CD4-positive, alpha-beta T cell treated with Interleukin-15 for 4 hours (primary cell): ENCODE measurements at places on chromosomes 7 and 10.

- DNase-seq, result no peak
Measured at GRCh38 chr7:37476428-37476827, 27.8 kb upstream of the ELMO1 start.

DNA sequence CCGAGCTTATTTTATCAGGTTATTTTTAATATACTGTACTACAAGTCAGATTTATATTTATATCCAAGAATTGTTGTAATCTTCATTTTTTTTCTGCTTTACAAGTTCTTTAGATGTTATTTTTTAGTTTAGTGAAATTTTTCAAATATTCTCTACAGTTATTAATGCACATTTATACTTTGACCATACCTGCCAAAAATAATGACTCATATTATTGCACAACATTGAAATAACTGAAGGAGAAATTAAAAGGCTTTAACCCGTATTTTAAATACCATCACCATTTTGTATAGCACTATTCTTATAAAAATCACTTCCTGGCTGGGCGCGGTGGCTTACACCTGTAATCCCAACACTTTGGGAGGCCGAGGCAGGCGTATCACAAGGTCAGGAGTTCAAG, 278.5 kb downstream of the BICC1 start:
- no peak for DNase-seq

DNA sequence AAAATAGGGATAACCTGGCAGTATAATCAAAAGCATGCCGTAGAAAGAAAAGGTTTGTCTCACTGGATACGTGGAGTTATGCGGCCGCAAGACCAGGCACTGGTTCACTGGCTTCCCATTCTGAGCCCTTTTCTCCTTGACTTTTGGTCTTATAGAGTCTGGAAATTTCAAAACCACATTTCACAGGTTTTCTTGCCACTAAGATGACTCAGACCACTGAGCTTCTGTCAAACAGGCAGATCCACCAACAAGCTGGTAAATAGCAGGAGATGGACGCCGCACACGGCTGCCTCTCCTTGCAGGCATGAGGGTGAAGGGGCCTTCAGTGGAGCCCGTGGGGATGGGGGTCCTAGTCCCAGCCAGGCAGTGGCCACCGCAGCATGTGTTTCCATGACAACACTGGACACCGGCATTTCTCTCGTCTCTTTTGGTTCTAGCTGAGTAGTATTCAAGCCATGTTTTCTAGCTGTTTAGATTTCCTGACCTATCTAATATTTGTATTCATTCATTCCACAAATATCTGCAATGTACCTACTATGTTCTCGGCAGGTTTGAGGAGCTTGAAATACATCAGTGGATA, 55.5 kb downstream of the KLF6 start:
- DNase-seq, result no peak

- no peak for DNase-seq
Measured at GRCh38 chr7:142803901-142804300, 33.1 kb downstream of the PRSS2 start.

DNA sequence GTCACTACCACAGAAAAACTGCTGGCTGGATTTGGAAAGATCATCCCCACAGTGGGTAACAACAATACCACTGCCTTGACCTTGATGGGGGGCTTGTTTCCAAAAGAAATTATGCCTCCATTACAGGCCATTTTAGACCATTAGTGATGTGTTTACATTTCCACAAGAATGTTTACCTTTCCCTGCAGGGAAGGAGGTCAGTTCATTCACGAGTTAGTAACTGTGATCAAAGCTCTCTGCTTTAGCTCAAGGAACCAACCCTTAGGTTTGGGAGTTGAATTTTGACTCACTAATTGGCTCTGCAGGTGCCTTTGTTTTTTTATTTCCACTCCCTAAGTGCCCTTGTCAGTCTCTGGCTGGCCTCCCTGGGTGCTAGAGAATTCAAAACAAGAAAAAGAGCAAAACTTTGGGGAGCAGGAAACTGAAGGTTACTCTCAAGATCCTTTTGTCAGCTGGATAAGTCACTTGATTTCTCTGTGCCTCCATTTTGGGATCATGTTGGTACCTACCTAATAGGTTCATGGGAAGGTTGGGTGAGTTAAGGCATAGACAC, 41.1 kb upstream of the NUPR2 start:
- no peak for DNase-seq

DNA sequence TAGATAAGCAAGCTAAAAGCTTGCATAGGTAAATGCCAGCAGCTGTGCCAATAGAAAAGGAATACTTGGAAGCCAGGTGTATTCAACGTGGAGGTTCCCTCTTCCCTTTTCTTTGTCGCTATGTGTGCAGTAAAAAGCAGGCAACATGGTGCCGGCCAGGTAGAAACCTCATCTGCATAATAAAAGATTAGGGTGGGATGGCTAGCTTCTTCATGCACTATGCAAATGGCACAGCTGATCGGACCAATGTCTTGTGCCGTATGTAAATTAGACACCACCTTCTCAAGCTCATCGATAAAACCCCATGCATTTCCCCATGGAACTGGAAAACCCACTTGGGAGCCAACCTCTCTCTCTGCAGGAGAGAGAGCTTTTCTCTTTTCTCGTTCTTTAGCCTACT, 150.9 kb upstream of the FOXK1 start:
- no peak for DNase-seq

- no peak for DNase-seq
Measured at GRCh38 chr7:135100856-135101255, 47.0 kb upstream of the TMEM140 start.

DNA sequence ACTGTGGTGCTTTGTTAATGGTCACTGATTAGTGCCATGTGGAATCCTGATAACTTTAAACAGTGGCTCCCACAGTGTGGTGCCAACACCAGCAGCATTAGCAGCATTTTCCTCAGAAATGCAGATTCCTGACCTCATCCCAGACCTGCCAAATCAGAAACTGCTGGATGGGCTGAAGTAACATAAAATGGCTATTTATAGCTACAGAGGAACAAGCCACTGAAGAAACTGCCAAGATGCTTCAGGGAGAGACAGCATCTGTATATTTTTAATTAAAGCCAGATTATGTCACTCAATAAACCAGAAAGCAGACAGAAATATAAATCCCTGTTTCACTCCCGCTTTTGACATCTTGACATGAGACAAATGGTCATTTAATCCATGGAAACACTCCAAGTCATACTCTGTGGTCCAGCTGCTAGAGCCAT, 178.5 kb downstream of the AMPH start:
- no peak for DNase-seq

- DNase-seq, result no peak
Measured at GRCh38 chr7:137890449-137890921, 43.7 kb upstream of the DGKI start.

DNA sequence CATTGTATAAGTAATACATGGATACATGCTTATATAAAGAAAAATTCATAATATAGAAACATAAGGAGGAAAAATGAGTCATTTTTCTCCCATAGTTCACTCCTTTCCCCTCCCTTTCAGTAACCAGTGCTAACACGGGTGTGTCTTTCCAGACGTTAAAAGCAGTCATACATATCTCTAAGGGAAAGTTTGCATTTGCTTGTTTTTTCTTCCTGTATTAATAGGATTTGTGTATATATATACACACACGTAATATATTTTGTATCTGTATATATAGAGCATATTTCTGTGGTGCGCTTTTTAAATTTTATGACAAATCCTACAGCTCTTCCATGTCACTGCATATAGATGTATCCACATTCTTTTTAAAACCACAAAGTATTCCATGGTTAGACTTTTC, 78.8 kb downstream of the RALA start:
- no peak for DNase-seq

GRCh38 chr10:31062856-31063255, 31.2 kb upstream of the ZNF438 start:
- DNase-seq, result no peak

GRCh38 chr10:59808896-59809643, 55.8 kb upstream of the MRLN start:
- DNase-seq, result peak; percentile 51
